ENCODE measurements at places on chromosomes 3 and 15.
A peak's percentile ranks its signal among the peaks of the same experiment; 100 is the strongest.

GRCh38 chr3:77871436-77871835 lies 831.5 kb downstream of the ROBO2 start:
- no peak for DNase-seq

DNA sequence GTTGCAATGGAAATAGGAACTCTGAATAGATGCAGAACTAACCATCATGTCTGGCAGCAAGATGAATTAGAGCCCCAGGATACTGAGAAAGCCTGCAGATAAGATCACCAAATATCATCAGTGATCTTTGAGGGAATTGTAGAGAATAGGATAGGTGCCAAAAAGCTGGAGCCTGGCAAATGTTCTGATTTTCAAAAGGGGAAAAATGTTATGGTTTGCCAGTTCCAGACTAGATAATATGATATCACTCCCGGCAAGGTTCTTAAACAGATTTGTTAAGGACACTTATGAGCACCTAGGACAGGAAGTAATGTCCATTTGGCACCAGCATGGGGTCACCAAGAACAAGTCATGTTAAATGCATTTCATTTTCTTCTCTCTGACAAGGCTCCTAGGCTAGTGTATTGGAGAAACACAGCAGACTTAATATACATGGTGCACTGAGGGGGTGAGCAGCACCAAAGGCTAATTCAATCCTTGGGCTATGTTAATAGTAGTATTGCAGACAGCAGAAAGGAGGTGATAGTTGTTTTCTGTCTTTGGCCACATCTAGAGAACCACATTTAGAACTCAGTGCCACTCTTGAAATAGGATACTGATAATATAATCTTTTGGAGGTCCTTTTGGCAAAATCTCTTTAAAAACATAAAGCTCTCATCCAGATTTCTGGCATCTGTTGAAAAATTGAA lies 4.8 kb downstream of the SRGAP3 start:
- no peak for DNase-seq

DNA sequence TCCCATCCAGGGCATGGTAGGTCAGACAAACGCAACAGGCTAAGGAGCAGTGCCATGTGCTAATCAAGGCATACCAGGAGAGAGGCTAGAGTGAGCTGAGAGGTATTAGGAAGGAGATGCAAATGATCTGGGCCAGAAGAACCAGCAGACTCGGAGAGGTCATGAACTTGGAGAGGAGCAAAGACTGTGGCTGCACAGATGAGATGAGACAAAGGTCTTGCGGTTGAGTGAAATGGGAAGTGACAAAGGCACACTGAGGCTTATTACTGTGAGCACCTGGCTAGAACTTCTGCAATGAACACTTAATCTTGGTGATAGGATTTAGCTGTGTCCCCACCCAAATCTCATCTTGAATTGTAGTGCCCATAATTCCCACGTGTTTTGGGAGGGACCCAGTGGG lies 380.2 kb downstream of the ULK4 start:
- DNase-seq, result no peak

- no peak for DNase-seq
Observed at GRCh38 chr3:130894986-130895280, 1.0 kb downstream of the ATP2C1 start.

DNA sequence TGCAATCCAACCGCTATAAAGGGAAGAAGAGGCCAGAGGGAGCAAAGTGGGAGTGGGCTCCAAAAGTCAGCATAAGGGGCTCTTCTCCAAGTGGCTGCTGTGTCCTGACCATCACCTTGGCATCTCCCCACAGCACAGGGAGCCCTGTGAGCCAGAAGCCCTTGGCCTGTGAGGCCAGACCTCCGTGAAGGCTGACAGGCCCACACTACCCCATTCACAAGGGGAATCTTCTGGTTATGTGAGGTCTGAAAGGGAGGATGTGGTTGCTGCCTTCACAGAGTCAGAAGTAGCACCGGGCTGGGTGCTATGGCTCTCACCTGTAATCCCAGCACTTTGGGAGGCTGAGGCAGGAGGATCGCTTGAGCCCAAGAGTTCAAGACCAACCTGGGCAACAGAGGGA lies 2.6 kb upstream of the ULK3 start:
- peak; percentile 41 for DNase-seq

DNA sequence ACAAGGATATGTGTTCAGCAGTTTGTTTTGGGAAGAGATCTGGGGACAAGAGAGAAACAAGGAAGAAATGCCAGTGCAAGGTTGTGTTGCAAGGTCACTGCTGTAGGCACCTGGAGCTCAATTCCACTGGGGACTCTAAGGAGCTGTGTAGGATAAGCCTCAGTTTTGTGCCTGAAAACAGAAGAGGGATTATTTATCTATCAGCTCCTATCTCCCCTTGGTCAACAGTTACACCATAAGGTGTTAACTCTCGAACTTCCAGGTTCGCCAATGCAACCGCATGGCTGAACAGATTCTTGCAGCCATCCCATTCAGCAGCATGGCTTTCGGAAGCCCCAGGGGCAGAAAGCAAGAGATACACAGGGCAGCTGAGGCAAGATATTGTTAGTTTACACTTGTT lies 41.6 kb upstream of the CNOT10 start:
- no peak for DNase-seq

- DNase-seq, result no peak
Observed at GRCh38 chr3:51874889-51875288, 512 bp downstream of the IQCF5 start.

- DNase-seq, result no peak
Observed at GRCh38 chr3:107065094-107065861, 312.0 kb upstream of the CCDC54 start.

DNA sequence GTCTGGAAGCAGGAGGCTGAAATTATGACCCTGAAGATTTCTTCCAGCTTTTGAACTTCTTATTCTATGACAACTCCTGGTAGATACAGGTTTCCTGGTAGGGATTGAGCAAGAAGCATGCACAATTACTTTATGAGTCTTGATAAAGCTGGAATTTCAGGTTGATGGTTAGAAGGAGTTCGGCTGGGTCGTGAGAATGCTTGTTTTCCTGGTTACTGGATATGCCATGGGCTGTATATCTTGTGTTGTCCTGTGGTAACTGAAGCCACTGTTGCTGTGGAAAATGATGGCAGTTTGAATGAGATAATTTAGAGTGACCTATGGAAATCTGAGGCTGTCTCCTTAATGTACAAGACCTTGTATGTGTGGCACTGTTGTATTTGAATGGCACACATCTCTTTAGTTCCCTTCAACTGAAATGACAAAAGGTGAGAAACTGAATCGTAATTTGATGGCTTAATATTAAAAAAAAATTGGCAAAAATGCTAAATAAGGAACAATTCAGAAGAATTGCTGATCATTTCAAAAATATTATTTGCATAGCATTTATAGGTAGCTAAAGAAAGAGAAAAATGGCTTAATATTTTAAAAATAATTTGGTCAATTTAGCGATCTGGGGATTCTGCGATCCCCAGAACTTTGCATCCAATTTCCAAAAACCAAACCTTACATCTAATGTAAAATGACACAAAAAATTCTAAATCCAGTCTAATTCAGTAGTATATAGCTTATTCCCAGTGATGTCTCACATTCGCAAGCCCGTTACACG lies 1.1 kb upstream of the UBE2E1 start:
- DNase-seq, result no peak

GRCh38 chr3:139718415-139718814 lies 40.6 kb upstream of the NMNAT3 start:
- no peak for DNase-seq

GRCh38 chr15:63968122-63968524 lies 78.2 kb downstream of the DAPK2 start:
- no peak for DNase-seq

- no peak for DNase-seq
Observed at GRCh38 chr3:64291345-64291744, 66.1 kb upstream of the PRICKLE2 start.

DNA sequence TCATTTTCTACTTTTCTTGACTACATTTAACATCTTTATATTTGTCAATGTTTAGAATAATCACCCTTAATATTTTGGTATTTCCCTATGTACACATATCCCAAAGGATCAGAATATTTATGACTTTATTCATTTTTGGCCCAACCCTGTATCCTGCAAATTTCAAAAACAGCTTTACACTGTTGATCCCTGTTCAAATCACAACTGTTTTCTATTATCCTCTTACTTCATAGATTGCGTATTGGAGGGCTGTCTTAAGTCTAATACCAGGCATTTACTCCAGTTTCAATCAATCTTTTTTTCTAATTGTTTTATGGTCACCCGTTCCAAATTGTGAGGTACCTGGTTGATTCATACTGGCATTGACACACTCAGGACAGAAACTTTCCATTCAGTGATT lies 107.9 kb downstream of the RPL22L1 start:
- no peak for DNase-seq

DNA sequence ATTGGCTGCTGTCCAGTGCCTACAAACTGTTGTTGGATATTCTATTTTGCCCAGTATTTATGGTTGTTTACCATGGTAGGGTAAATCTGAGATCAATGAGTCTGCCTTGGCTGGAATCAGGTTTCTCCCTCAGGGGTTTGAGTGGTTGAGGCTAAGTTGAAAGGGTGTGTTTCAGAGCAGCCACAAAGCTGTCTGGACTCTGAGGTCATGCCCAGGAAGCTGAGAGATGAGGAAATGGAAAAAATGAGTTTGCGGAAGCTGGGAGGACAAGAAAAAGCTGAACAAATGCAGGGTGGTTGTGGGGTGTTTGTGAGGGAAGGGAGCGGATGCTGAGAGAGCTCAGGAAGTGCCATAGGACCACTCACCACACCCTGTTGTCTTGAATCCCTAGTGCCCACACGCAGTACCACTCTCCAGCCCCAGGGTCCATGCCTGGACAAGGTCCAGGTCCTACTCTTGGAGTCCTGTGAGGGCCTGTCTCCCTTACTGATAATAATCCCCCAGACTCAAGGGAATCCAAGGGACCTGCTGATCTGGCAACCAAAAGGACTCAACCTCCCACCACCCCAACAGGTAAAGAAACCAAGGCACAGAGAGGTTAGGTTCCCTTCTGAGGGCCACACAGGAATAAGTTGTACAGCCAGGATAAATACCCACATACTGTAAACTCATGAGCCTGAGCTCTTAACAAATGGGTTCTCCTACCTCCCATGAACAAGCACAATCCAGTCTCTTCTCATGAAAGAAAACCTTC lies 81.6 kb downstream of the PPCDC start:
- peak; percentile 28 for DNase-seq

- DNase-seq, result no peak
Observed at GRCh38 chr15:68207176-68207935, 2.2 kb upstream of the CALML4 start.

- peak; percentile 25 for DNase-seq
Observed at GRCh38 chr15:76185716-76186115, 125.6 kb downstream of the ETFA start.

DNA sequence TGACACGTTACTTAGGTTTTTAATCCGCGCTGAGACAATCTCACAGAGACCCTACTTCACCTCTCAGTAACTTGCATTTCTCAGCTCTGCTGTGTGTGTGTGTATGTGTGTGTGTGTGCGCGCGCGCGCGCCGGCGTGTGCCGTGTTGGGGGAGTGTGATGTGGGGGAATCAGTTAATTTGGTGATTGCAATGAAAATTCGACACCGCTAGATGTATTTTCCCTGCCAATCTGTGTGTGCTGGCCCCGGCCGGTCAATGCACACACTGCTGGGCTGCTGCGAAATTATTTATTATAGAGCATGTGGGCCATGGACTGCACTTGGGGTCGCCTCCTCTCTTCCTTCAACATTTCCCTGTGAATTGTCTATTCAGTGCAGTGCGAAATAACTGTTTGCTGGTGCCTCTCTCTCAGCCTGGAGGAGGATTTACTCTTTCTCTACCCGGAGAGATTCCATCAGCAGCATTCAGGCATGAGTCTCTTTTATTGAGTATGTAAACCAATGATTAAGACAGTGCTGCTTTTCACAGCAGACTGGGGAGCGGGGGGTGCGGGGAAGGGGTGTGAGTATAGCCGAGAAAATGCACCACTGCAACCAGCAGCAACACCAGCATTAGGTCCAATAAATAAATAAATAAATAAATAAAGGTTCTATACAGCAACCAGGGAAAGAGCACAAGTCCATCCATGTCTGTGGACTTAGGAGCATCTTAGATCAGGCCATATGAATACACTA lies 2.9 kb downstream of the CADM2 start:
- DNase-seq, result no peak

DNA sequence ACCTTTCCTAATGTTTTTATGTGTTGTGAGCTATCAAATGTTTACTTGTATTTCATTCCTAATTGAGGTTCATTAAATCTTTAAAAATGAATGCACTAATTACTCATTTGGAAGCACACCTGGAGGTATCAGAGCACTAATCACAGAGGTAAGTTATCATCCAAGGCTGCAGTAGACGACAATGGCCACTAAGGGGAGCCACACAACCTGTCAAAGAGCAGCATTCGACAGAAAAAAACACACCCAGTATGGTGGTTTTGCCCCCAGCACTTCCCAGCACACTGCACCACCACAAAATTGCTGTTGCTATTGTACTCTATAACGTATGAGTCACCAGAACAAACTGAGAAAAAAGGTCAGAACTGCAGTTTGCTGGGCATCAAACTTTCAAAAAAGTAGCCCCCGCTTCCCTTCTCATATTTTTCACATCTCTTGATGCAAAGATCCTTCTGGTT lies 205.9 kb upstream of the IGF1R start:
- peak; percentile 68 for DNase-seq

- DNase-seq, result no peak
Observed at GRCh38 chr3:108471426-108471825, 39.0 kb downstream of the MYH15 start.

DNA sequence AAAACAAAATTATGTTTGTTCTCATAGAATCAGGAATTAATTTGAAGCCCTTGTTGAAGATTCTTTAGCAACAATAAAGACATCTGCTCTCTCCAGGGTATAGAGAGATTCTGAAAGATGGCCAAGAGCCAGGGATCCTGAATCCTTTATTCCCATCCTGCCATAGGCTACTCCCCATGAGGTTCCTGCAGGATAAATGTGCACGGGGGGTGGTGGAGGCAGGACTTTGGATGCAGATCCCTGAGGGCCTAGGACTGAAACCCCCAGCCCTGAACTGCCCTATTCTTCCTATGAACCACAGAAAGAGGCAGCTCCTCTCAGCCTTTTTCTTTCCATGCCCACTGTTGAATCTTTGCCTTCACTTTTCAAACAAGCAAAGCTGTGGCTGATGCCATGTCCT lies 17.1 kb downstream of the TMEM108 start:
- no peak for DNase-seq

DNA sequence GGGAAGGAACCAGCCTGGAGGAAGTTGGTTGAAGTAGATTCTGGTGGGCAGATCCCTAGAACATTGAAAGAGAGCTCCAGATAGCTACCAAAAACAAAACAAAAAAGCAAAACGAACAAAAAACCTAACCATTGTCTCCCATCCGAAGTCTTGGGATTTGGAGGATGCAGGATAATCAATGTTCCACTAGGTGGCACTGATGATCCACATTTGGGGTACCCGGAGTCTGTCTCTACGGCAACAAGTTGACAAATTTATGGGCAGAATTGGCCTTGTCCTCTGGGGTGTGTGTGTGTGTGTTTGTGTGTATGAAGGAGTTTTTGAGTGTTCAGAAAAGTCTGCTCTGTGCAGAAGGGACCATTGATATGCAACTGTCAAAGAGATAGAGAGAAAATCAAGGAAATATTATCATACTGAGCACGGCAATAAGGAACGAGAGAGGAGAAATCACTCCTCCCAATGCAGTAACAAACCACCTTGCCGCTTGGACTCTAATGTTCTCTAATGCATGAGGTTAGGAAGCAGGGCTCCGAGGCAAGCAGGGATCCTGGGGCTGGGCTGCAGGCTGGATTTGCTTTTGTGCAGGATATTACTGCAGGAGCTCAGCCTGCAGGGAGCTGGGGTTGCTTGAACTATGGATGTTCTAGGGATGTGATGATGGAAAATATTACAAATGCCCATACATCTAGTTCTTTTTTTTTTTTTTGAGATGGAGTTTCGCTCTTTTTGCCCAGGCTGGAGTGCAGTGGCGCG lies 59.8 kb upstream of the KLHL25 start:
- peak; percentile 68 for DNase-seq

- no peak for DNase-seq
Observed at GRCh38 chr15:48423896-48424475, 92.8 kb downstream of the DUT start.

Data from activated CD4-positive, alpha-beta T cell treated with anti-CD3 and anti-CD28 coated beads, Interleukin-2, amount 10 ng/mL, durations not matched to agents 7 days and 5 days (primary cell).